Spinal cord (tissue), 10 donors: ENCODE measurements at places on chromosomes 1 and 21. TPM values are rescaled to one million over a fixed set of nuclear protein-coding genes. Genes with fewer than 3 reads are reported as not detected.

- DNase-seq: peak; percentile 71
Measured at GRCh38 chr1:42815941-42816584, 859 bp upstream of the ERMAP start.

TCHH gene
- polyA plus RNA-seq: 0.47 TPM

- DNase-seq: no peak
Measured at GRCh38 chr1:30738040-30738714, 14.8 kb upstream of the MATN1 start.

GRCh38 chr1:183205196-183205781 lies 19.2 kb downstream of the LAMC2 start:
- no peak for DNase-seq

VASH2 gene
- polyA plus RNA-seq: 24.7 TPM

MATN1 gene
- polyA plus RNA-seq: 1.4 TPM
